ENCODE measurements at places on chromosomes 4 and X.

GRCh38 chr4:5816101-5816500, 76.8 kb downstream of the CRMP1 start:
- no peak for DNase-seq

- no peak for DNase-seq
Observed at GRCh38 chrX:150731795-150732194, 38.6 kb downstream of the MTMR1 start.

DNA sequence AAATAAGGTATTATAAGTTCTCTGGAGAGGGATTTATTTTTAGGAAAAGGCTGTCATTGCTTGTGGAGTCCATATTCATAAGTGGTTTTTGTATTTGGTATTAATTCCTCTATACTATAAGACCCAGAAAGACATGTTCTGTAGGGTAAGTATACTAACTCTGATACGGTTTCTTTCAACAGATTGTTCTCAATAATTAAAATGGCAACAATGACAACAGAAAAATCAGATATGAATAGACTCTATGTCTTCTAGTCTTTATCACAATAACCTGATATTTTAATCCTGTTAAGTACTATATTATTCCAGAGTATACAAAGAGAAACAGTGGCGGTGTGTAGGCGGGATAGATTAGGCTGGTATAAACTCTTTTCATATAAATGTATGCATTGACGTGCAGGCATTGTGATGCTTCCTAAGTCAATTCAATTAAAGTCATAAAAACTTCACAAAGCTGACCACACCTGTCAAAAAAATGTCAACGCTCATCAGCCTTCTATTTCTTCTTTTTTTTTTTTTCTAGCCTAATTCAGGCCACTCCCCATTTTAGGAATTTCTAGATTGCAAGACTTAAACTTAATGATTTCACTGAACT, 150.4 kb downstream of the TRIML1 start:
- DNase-seq = no peak

GRCh38 chr4:170675568-170676262, 586.0 kb upstream of the AADAT start:
- DNase-seq = no peak
